ENCODE measurements at places on chromosomes 1 and 21.

GRCh38 chr1:58852731-58853485 is 69.1 kb upstream of the JUN start:
- DNase-seq, result no peak

- no peak for DNase-seq
These were observed 52.5 kb downstream of the LRRC8D start for GRCh38 chr1:89873288-89873687.

- no peak for DNase-seq
These were observed 17.4 kb upstream of the ACTRT2 start for GRCh38 chr1:3003941-3004270.

GRCh38 chr1:64934878-64935275 is 31.5 kb downstream of the JAK1 start:
- DNase-seq, result no peak

GRCh38 chr1:225896494-225896893 is 7.5 kb upstream of the LEFTY1 start:
- DNase-seq, result no peak

DNA sequence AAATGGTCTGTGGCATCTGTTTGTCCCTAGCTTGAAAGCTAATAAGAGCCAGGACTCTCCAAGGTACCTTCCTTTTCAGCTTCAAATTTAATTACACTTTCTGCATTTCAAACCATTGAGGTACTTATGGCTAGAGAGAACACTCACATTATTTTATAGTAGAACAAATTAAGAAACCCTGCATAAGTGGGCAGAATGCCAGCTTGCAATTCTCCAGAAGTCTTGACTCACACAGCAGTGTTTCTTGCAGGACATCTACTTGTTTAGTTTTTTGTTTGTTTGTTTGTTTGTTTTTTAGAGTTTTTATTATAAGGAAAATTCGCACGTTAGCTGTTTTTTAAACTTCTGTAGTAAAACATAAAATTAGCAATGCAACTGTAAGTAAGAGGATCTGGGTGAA is 397.2 kb downstream of the NEGR1 start:
- DNase-seq, result no peak

DNA sequence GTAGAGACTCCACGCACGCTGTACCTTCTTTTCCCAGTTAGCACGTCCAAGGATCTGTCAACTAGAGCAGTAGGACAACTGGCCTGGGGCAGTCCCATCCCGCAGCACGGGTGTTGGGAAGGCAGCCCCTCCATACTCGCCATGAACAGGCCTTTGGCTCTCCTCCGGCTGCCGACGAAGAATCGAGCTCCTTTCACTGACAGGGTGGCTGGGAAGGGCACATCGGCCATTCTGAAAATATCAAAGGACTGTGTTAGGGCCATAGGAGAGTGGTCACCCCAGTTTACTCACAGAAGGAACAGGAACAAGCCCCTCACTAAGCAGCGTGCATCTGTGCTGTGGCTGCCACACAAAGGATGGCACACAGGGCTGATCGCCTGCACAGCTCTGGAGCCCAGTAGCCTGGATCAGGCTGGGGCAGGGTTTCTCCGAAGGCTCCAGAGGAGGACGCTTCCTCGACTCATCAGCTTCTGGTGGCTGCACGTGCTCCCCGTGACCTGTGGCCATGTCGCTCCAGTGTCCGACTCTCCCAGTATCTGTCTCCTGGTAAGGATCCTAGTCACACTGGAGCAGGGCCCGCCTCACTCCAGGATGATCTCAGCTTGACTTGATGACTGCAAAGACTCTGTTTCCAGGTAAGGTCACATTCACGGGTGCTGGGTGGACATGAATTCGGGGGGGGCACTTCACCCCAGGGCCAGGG is 8.9 kb downstream of the KRTAP10-1 start:
- no peak for DNase-seq

GRCh38 chr21:46150491-46151121 is 4.8 kb downstream of the FTCD start:
- DNase-seq, result no peak

- no peak for DNase-seq
These were observed 15.2 kb upstream of the ADAMTSL4 start for GRCh38 chr1:150534002-150534401.

DNA sequence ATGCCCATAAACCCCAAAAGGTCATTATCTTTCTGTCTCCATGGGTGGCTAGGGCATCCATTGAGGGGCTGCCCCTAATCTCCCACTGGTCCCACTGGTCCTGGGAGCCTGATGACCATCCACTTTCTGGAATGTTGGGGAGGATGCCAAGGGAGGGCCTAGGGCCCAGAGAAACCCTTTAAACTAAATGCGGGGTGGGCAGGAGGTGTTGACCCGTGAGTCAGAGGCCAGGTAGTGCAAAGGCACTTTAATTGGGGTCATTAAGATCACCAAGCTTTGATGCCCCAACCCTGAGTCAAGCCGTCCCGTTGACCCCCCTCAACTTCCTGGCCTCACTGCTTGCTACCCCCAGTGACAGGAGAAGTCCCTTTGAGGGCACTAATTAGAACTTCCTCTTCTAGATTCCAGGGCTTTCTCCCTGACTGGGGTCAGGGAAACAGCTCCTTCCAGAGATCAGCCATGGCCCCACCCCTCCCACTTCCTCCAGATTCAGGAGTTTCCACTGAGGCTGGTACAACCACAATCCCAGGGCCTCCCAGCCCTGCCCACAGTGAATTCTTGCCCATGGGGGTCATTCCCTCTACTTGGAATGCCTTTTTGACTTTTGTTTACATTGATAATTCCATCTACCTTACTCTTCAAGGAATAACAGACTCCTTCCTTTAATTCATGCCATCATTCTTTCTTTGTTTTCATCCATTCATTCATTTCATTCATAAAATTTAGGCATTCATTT is 15.5 kb upstream of the SERINC2 start:
- peak; percentile 62 for DNase-seq

GRCh38 chr1:65243491-65243890 is 65.9 kb upstream of the DNAJC6 start:
- DNase-seq, result no peak

- DNase-seq, result no peak
These were observed 7.2 kb upstream of the PDE9A start for GRCh38 chr21:42646076-42646825.

DNA sequence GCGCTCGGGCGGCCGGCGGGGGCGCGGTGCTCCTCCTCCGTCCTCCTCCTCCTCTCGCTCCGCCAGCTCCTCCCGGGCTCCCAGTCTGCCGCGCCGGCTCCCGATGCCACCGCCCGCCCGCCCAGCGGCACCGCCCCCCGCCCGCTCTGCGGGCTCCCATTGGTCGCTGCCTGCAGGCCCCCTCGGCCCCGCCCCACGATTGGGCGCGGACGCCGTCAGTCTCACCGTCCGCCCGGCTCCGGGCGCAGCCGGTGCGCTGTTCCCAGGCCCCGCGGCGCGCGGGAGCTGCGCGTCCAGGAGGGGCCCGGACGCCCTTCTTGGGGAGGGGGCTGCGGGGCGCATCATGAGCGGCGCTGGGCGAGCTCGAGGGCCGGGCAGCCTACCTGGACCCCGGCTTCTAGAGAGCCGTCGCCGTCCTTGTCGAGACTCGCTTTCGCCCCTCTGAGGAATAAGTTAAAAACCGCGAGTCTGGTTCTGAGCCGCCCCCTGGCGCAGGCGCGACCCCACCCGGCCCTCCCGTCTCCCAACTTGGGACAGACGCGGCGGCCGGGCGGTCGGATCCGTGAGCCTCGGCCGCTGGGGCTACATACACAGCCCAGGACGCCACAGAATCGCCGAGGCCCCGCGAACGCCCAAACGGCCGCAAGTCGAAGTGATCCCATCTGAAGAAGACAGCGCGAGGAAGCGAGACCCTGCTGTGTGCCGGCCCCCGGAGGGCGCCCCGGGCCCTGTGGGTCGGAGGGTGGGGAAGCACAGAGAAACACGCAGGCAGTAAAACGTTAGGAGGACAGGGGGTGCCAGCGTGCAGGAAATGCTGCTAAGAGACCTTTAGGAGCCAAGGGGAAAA is at the start of gene SIPA1L2:
Gene SIPA1L2 (minus strand): TSS at position 87 of the 847 bp plus-strand sequence. CDS start 114,794 bp downstream, outside the sequence.
- DNase-seq, result peak; percentile 84

DNA sequence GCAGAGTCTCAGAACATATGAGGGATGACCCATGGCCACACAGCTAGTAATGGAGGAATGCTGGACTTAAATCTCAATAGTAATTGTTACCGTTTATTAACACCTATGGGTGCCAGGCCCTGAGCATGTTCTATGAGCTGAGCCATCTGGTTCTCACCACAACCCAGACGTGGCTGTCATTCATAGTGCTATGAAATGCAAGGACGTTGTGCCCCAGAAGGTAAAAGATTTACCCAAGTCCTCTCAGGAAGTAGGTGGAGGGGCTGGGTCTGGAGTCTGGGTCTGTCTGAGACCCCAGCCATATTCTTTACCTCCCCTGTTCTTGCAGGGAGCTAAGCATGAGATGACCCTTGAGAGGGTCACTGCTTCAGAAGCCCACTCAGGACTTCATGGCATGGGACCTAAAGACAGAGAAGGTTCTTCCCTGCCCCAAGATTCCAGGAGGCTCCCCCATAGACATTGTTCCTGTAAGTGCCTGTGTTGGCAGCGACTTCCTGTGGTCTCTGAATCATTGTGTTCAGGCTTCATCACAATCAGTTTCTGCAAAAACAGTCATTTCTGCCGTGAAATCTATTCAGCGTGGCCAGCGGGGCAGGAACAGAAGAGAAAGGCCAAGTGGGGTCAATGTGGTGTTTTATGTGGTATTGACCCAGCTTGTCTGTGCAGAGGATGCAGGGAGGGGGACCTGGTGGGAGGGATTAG is 475.4 kb downstream of the PTPRU start:
- DNase-seq, result peak; percentile 20

- DNase-seq, result no peak
These were observed 7.3 kb downstream of the C1orf174 start for GRCh38 chr1:3892748-3893147.

GRCh38 chr21:35565204-35565611 is 495.1 kb downstream of the SETD4 start:
- DNase-seq, result peak; percentile 61

DNA sequence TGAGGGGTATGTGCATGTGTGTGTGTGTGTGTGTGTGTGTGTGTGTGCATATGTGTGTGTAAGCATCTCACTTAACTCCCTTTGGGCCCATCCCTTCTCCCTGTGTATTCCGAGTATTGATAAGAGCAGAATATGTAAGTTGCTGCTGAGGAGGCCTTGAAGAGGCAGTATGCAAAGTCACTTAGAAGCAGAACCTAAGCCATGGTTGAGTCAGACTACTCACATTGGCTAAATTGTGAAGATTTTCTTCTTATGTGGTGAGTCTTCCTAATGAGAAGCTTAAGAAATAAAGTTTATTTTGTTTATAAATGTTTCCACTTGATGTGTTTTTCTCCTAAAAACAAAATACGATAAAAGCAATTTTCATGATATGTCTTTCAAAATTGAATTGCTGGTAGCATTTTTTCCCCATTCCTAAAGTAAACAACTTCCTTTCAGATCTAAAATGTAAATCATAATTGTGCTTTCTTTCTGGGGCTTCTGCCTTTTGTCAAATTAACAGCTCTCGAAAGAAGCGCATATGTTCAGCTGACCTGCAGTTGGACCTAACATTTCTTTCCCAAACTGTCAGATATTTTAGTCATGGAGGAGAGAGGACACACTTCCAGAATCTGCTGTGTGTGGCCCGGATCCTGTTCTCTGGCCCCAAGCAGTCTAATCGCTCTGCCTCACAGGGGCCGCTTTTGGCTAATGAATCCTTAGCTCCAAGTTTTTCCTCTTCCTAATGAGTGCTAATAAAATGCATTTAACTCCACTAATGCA is 284.0 kb downstream of the DUSP10 start:
- DNase-seq, result no peak

GRCh38 chr1:206002871-206003801 is at the start of gene RAB7B:
TSS of gene RAB7B (minus strand) at chr1:206003395. CDS start at chr1:205994135, 9,260 bp downstream.
- DNase-seq, result no peak

DNA sequence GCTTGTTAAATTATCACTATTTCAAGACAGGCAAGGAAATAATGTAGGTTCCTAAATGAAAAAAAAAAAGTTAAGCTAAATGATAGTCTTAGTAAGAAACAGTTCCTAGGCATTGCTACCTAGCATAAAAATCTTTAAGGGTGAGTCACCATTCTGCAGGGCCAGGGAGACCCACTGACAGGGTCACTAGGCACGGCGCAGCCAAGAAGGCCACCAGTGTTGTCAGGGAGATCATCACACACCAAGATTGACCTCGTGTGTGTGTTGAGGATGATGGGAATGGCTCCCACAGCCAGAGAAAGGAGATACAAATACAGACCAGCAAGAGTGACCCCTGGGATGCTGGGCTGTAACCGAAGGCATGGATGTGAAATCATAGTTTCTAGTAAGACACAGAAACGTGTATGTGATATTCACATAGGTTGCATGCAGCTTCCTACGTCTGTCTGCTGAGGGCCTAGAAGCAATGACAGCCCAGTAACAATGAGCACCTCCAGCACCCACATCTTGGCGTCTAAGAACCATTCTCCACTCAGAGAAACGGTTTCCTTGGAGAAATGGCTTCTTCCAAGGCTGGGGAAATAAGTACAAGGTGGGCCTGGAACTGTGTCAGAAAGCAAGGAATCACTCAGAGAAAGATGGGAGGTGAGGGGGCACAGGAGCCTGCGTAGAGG is 29.1 kb downstream of the RIPK4 start:
- DNase-seq, result no peak

DNA sequence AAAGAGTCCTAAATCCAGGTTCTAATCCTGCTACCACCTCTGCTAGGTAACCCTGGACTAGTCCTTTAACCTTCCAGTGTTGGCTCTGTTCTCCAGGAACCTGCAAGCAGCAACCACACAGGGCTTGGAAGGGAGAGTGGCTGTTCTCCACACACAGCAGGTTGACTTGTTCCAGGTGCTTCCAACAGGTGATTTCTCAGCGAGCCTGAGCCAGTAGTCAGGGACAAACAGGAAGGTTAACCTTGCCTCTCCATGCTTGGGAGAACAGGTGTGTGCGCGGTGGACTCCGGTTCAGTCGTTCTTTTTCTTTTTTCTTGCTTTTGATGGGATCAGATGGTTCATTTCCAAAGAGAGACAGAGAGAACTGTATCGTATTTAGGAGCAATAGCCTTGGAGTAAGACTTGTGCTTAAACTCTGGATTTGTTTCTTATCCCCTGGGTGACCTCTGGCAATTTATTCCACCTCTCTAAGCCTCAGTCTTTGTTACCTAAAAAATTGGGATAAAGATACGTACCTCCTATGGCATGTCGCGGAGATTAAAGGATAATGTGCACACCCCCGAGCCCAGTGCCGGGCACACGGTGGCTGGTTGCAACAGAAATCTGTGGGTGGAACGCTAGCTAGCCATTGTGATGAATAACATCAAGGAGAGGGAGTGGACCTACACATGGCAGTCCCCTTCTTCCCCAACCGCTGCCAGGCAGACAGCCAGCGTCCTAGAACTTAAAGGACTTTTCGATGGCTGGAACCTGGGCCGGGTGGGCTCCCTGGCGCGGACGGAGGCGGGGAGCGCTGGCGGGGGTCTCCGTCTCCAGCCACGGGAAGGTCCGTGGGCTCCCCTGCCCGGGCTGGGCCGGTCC is 583 bp upstream of the CACHD1 start:
- DNase-seq, result no peak

Data from T1000 (cell line).